CD4-positive, alpha-beta T cell (primary cell): ENCODE measurements at places on chromosomes 3 and 15. TPM values are rescaled to one million over a fixed set of nuclear protein-coding genes. Genes with fewer than 3 reads are reported as not detected.

- no peak for DNase-seq
- H3K27ac ChIP-seq = no peak overlapping the region
- no peak overlapping the region for H3K4me3 ChIP-seq
These were observed 227.7 kb downstream of the ADAMTS17 start for GRCh38 chr15:100114100-100114499.

DNA sequence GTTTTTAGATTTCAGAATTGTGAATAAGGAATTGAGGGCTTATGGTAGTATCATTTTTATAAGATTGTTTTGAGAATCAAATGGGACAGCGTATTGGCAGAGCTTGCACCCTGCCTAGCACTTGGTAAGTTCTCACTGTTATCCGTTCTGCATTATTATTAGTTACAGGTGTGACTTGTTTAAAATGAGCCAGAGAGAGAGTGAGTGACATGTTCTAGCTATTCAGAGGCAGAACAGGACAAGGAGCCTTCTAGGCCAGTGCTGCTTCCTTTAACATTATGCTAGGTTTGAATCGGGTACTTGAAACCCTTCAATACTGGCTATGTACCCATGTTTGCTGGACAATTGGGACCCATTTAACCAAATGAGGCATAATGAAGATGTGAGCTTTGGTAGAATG, 133.7 kb downstream of the FILIP1L start:
- no peaks in the 10 kb centered on the region for H3K36me3 ChIP-seq
- H3K27ac ChIP-seq = no peak overlapping the region
- no peak overlapping the region for H3K4me3 ChIP-seq
- no peaks in the 10 kb centered on the region for H3K4me1 ChIP-seq
- no peak for DNase-seq
- no peaks in the 10 kb centered on the region for H3K27me3 ChIP-seq

- H3K4me3 ChIP-seq = no peak overlapping the region
- H3K27me3 ChIP-seq = no peaks in the 10 kb centered on the region
- no peaks in the 10 kb centered on the region for H3K36me3 ChIP-seq
- no peak for DNase-seq
- no peaks in the 10 kb centered on the region for H3K4me1 ChIP-seq
These were observed 64.5 kb upstream of the ZNF280D start for GRCh38 chr15:56797720-56798275.

DNA sequence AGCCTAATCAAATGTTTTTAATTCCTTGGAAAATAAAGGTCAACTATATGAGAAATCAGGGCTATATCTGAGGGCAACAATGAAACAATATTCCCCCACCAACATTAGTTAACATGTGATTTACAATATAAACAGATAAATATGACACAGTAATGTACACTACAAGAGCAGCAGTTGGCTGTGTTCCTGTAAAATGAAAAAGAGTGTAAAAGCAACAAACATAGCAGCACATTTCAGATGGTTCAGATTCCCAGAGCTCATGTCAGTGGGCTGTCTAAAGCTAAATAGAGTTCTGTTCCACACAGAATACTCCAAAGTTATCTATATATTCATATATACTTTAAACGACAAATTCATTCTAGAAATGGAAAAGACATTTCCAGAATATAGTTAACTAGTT, 42.6 kb downstream of the ANKRD28 start:
- no peaks in the 10 kb centered on the region for H3K27me3 ChIP-seq
- no peak overlapping the region for H3K27ac ChIP-seq
- no peaks in the 10 kb centered on the region for H3K4me1 ChIP-seq
- no peak overlapping the region for H3K4me3 ChIP-seq
- no peak for DNase-seq

GRCh38 chr3:15800780-15801179, 3.0 kb upstream of the ANKRD28 start:
- H3K27ac ChIP-seq = no peak overlapping the region
- no peak for DNase-seq
- no peaks in the 10 kb centered on the region for H3K27me3 ChIP-seq
- no peaks in the 10 kb centered on the region for H3K36me3 ChIP-seq
- no peak overlapping the region for H3K4me3 ChIP-seq

DNA sequence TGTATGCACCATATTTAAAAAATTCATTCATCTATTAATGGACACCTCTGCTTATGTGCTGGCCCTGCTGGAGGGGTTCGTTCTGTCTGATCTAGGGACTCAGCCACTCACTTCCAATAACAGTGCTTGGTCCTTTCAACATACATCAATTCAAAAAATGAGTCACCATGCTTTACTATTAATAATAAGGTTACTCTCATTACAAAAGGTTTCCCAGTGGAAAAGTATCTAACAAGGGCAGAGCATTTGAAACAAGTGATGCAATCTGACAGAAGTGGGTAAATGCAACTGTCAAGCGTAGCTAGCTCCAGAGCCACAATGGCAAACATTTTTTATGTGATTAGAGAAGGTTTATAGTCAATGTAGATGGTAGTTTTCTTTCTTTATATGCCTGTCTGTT, 67.9 kb upstream of the TNIK start:
- no peak overlapping the region for H3K4me3 ChIP-seq
- DNase-seq = no peak
- no peaks in the 10 kb centered on the region for H3K4me1 ChIP-seq
- no peaks in the 10 kb centered on the region for H3K36me3 ChIP-seq
- H3K27me3 ChIP-seq = no peaks in the 10 kb centered on the region
- no peak overlapping the region for H3K27ac ChIP-seq

DNA sequence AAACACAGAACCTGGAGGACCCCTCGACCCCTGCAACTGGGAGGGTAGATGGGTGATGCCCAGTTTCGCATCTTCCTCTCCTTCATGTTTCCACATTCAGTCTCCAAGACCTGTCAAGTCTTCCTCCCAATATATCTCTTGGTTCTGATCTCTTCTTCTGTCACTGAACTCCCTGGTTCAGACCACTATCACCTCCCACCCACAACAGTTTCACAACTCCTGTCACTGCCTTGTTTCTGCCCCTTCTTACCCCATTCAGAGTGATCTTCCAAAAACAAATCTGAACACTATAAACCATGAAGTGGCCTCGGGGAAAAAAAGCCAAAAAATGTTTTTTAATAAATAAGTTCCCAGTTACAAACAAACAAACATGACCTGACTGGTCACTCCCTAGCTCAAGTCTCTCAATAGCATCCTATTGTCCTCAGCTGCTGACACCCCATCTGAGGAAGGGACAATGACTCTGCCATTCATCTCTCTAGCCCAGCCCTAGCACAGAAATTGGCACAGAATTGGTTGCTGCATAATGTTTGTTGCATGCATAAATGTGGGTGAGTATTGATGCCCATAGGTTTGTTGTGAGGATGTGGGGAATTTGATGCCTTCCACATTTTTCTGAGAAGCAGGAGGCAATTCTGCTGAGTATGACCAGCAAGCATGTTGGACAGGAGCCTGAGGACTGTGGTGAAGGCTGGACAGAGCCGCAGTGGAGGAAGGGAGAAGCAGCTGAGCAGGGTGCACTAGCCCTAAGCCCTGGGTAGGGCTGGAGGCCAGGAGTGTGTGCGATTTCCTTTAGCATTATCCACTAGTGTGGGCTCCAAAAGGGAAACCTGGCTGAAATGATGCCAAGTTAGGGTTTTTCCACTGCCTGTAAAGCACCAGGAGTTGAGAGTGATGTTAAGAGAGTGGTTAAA, 12.2 kb upstream of the XYLB start:
- H3K4me1 ChIP-seq = no peaks in the 10 kb centered on the region
- H3K27me3 ChIP-seq = no peaks in the 10 kb centered on the region
- no peak overlapping the region for H3K27ac ChIP-seq
- no peak for DNase-seq
- no peak overlapping the region for H3K4me3 ChIP-seq

DNA sequence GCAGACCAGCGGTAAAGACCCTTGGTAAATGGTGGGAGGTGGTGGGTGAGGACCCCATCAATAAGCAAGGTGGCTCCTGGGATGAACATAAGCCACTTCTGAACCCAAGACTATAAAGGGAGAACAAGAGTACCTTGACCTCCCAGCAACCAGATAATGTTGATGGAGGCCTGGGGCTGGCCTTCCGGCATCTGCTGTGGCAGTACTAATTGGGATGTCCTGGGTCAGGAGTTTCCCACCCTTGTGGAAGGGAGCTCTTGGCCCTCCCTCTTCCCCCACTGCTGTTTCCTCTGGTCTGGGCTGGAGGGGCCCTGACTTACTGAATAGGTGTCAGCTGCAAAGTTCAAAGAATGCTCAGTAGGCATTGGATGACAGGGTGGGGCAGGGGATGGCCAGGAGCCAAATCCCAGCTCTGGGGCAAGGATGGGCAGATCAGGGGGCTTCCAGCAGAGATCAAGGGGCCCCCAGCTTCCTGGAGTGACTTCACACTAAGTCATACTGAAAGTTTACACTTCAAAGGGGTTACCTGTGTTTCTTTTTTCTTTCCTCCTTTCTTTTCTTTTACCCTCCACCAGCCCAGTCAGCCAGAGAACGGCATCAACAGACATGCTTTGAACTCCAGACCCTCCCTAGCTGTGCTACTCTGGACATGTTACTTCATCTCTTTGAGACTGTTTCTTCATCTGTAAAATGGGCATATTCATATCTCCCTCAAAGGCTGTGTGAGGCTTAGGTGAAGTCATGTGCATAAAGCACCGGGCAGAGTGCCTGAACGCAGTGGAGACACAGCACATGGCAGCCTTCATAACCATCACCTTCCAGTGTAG, 1.5 kb downstream of the RBP1 start:
- DNase-seq = no peak
- no peak overlapping the region for H3K4me3 ChIP-seq
- no peaks in the 10 kb centered on the region for H3K36me3 ChIP-seq
- no peaks in the 10 kb centered on the region for H3K4me1 ChIP-seq
- no peak overlapping the region for H3K27ac ChIP-seq
- peaks cover 28% of the 10 kb centered on the region for H3K27me3 ChIP-seq

GRCh38 chr3:58336135-58336882, 3.6 kb downstream of the PXK start:
- H3K27ac ChIP-seq = no peak overlapping the region
- H3K36me3 ChIP-seq = no peaks in the 10 kb centered on the region
- H3K4me3 ChIP-seq = no peak overlapping the region
- H3K27me3 ChIP-seq = no peaks in the 10 kb centered on the region
- peaks cover 23% of the 10 kb centered on the region for H3K4me1 ChIP-seq

GRCh38 chr15:56987286-56987685, 68.8 kb downstream of the TCF12 start:
- H3K36me3 ChIP-seq = no peaks in the 10 kb centered on the region
- H3K4me1 ChIP-seq = no peaks in the 10 kb centered on the region
- H3K27me3 ChIP-seq = no peaks in the 10 kb centered on the region
- no peak overlapping the region for H3K27ac ChIP-seq

- no peak for DNase-seq
- H3K36me3 ChIP-seq = no peaks in the 10 kb centered on the region
- H3K4me3 ChIP-seq = no peak overlapping the region
- no peaks in the 10 kb centered on the region for H3K27me3 ChIP-seq
These were observed 103.6 kb downstream of the CACNA2D3 start for GRCh38 chr3:54225841-54226528.

DNA sequence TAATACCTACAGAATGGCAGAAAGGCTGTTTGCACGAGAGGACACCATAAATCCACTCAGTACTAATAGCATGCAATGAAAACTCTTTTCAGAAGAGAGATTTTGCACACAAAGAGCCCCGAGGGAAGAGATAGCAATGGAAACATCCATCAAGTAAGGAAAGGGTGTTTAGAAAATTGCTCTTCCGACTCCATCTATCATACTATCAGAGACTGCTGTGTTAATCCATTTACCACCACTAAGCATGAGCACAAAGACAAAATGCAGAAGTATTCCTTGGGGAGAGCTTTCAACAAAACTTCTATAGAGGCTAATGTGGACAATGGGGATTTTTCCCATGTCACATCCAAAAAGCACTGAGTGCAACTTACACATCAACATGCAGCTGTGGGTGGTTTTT, 72.1 kb upstream of the PLAAT1 start:
- H3K4me1 ChIP-seq = no peaks in the 10 kb centered on the region
- H3K4me3 ChIP-seq = no peak overlapping the region
- DNase-seq = no peak
- no peaks in the 10 kb centered on the region for H3K27me3 ChIP-seq
- H3K36me3 ChIP-seq = no peaks in the 10 kb centered on the region

DNA sequence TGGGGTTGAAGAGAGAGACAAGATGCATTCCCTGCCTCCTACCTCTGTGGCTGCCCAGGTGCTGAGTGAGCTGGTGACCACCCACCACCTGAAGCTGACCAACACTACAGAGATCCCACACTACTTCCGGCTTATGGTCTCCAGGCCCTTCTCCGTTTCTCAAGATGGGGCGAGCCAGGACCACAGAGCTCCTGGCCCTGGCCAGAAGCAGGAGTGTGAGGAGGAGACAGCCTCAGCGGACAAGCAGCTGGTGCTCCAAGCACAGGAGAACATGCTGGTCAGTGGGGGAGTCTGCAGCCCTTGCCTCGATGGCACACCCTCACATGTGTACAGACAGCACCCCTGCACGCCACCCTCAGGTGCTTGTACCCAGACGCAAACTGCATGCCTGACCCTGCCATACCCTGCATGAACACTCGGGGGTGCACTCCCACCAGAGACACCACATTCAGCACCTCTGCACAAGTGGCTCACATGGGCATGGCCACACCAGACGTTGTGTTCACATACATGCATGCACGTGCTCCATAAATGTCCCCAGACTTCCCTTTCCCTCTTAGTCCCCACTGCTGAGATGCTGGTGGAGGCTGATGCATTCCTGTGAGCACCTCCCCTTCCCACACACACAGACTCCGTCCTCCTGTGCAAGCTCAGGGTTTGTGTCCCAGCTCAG, 19.0 kb downstream of the ACAA1 start:
- H3K36me3 ChIP-seq = peaks cover 21% of the 10 kb centered on the region
- H3K27ac ChIP-seq = no peak overlapping the region
- DNase-seq = peak; percentile 64

- no peak overlapping the region for H3K27ac ChIP-seq
- DNase-seq = no peak
- no peak overlapping the region for H3K4me3 ChIP-seq
- H3K4me1 ChIP-seq = no peaks in the 10 kb centered on the region
- no peaks in the 10 kb centered on the region for H3K27me3 ChIP-seq
- H3K36me3 ChIP-seq = no peaks in the 10 kb centered on the region
These were observed 88.4 kb upstream of the GALNT15 start for GRCh38 chr3:16085884-16086608.

- peaks cover 39% of the 10 kb centered on the region for H3K4me1 ChIP-seq
- no peak overlapping the region for H3K4me3 ChIP-seq
- no peak overlapping the region for H3K27ac ChIP-seq
- no peaks in the 10 kb centered on the region for H3K27me3 ChIP-seq
These were observed 1.7 kb upstream of the VPS18 start for GRCh38 chr15:40892447-40893012.

- DNase-seq = no peak
- no peak overlapping the region for H3K4me3 ChIP-seq
These were observed 19.8 kb downstream of the THRB start for GRCh38 chr3:24474862-24475261.

DNA sequence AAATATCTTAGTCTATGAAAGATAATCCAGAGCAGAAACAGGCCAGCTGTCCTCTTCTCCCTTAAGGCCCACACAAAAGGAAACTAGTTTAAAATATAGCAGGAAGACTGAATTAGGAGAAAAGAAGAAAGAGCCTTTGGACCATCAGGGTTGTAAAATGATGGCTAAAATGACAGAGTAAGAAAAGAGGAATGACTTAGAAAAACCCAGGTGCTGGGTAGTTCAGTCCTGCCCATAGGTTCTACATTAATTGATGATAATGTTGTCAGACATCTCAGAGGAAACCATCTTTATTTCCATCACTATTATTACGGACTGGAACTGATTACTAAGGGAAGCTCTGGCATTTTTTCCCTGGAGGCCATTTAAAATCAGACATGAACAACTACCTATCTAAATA, 142.8 kb upstream of the STT3B start:
- DNase-seq = no peak
- no peak overlapping the region for H3K27ac ChIP-seq
- H3K27me3 ChIP-seq = no peaks in the 10 kb centered on the region
- peaks cover 7% of the 10 kb centered on the region for H3K4me1 ChIP-seq

CDHR4 gene
- total RNA-seq = not detected

DAPK2 gene
- 1.6 TPM for total RNA-seq
